ENCODE measurements at places on chromosomes 2 and 18. TPM values are rescaled to one million over a fixed set of nuclear protein-coding genes. Genes with fewer than 3 reads are reported as not detected.

DNA sequence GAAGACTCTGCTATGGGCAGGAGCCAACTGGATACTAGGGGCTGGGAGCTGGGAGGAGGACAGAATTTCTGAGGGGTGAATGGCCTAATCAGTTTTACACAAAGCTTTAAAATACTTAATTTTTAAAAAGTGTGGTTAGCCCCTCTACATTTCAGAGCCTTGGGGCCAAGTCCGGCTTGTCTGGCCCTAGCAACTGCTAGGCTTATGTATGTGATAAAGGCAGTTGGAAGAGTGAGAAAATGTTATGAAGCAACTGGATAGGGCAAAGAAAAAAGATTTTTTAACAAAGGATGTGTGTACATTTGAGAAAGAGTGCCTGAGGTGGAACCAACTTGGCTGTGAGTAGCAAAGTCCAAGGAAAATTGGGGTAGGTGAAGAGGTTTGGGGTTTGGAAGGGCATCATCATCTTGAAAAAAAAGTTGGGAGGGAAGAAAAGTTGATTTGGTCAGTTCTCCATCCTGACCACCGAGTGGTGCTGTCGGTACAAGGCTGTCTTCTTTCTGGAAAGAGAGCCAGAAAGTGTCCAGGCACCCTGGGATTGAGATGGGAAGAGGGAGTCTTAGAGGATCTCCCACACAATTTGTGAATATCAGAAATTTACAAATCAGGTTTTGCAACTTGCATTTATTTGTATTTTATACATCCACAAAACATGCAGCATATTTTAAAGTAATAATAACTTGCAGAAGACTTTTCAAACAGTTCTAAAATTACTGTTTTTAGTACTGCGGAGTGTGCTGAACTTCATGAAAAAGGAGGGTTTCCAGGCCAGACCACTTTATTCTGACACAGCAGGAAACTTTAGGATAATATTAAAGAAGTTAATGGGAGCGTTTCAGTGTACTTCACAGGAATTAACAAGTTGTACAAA is 10.5 kb upstream of the CDK15 start:
- H3K27ac ChIP-seq, result no peak overlapping the region
- no peak overlapping the region for H3K4me3 ChIP-seq
- H3K27me3 ChIP-seq, result no peaks in the 10 kb centered on the region
- no peak for DNase-seq
- H3K4me1 ChIP-seq, result no peaks in the 10 kb centered on the region

GRCh38 chr2:63740943-63741342 is 100.8 kb upstream of the UGP2 start:
- no peak overlapping the region for H3K4me3 ChIP-seq
- H3K27me3 ChIP-seq, result no peaks in the 10 kb centered on the region
- no peak overlapping the region for H3K27ac ChIP-seq
- no peak for DNase-seq
- H3K36me3 ChIP-seq, result no peaks in the 10 kb centered on the region

NXPH2 gene
- total RNA-seq, result not detected

DNA sequence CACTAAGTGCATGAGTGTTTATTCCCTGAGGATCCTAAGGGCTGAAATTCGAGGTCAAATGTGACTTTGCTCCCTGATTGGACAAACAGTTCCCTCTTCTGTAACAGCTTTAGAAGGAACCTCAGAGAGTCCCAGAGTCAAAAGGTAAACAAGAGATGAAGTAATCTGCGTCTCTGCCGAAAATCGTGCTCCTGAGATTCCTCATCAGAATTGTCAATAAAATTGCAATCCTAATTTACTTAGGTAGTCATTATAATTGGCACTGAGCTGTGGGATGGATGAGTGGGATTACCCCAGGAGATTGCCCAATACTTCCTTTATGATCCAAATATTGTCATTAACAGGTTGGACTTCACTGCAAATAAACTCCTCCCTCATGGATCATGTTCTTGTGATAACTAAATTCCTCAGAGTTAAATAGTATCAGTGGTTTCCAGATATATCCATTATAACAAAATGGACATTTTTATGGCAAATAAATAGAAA is 907 bp upstream of the SUCLG1 start:
- peak overlapping the region; percentile 93 for H3K4me3 ChIP-seq
- no peaks in the 10 kb centered on the region for H3K36me3 ChIP-seq
- no peak for DNase-seq
- peaks cover 21% of the 10 kb centered on the region for H3K4me1 ChIP-seq

GRCh38 chr2:120385355-120386127 is 39.6 kb downstream of the INHBB start:
- no peaks in the 10 kb centered on the region for H3K4me1 ChIP-seq
- no peak overlapping the region for H3K4me3 ChIP-seq
- H3K27me3 ChIP-seq, result no peaks in the 10 kb centered on the region
- H3K36me3 ChIP-seq, result no peaks in the 10 kb centered on the region
- DNase-seq, result no peak

DUSP2 gene
- total RNA-seq, result 0.32 TPM

ARHGAP28 gene
- total RNA-seq, result 7.5 TPM

PLEK gene
- total RNA-seq, result 1.0 TPM

TYMS gene
- 6.9 TPM for total RNA-seq

- no peak overlapping the region for H3K4me3 ChIP-seq
- H3K27ac ChIP-seq, result no peak overlapping the region
- no peaks in the 10 kb centered on the region for H3K36me3 ChIP-seq
- H3K4me1 ChIP-seq, result no peaks in the 10 kb centered on the region
- H3K27me3 ChIP-seq, result no peaks in the 10 kb centered on the region
Observed at GRCh38 chr2:178517496-178517895, 37.2 kb downstream of the PLEKHA3 start.

DNA sequence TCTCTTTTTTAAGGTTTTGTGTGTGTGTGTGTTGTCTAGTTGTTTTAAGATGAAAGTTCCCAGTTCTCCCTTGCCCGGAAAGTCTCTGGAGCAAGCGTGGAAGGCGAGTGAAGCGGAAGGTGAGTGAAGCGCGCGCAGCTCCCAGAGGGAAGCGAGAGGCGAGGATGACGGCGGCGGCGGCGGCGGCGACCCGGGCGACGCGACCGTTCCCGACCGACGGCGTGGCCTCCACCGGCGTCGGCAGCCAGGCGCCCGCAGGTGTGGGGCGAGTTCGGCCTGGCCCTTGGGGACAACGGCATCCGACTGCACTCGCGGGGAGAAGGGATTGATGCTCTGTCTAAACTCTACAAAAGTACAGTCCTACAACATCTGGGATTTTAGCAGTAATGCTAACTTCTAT is 321.9 kb downstream of the CELF4 start:
- no peak for DNase-seq
- H3K4me3 ChIP-seq, result no peak overlapping the region
- no peak overlapping the region for H3K27ac ChIP-seq

RESP18 gene
- not detected for total RNA-seq

SLC14A1 gene
- 0.79 TPM for total RNA-seq

ABCG8 gene
- total RNA-seq, result 0.06 TPM

DNA sequence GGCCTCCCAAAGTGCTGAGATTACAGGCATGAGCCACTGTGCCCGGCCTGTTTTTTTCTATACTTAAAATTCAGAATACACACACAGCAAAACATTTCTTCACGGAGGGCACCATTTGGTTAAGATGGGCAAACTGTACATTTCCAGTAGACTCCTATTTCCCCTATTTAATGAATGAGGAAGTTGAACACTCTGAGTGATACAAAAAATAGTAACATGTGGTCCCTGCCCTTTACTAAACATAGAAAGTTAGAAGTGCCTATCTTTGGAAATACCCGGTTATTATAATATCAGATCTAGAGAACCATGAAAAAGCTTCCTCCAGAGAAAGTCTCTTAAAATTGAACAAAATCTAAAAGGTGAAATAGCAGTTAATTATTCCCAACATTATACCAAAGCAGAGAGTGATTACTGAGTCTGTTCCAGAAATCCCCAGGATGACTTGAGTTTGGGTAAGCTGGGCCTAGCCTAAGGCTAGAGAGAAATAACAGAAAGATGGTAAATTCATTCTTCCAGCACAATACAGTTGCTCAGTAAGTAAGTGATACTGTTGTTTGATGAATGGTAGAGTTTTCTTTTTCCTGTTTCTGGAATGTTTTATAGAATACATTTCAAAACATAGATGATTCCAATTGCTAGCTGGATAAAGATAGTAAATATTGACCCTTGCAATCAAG is 23.3 kb upstream of the RMC1 start:
- H3K4me1 ChIP-seq, result no peaks in the 10 kb centered on the region
- H3K27ac ChIP-seq, result no peak overlapping the region
- H3K36me3 ChIP-seq, result peaks cover 6% of the 10 kb centered on the region
- no peaks in the 10 kb centered on the region for H3K27me3 ChIP-seq
- no peak for DNase-seq

- DNase-seq, result no peak
- no peaks in the 10 kb centered on the region for H3K4me1 ChIP-seq
- no peaks in the 10 kb centered on the region for H3K27me3 ChIP-seq
- H3K36me3 ChIP-seq, result no peaks in the 10 kb centered on the region
Observed at GRCh38 chr2:18911416-18911815, 322.0 kb upstream of the NT5C1B start.

- H3K27me3 ChIP-seq, result no peaks in the 10 kb centered on the region
- no peaks in the 10 kb centered on the region for H3K4me1 ChIP-seq
- H3K27ac ChIP-seq, result no peak overlapping the region
- H3K4me3 ChIP-seq, result no peak overlapping the region
Observed at GRCh38 chr18:69956057-69956456, 8.4 kb upstream of the CD226 start.

ITPRIPL1 gene
- 1.2 TPM for total RNA-seq

Measured in pancreas (tissue), 10 donors.